ENCODE measurements at places on chromosomes 11 and 22.

DNA sequence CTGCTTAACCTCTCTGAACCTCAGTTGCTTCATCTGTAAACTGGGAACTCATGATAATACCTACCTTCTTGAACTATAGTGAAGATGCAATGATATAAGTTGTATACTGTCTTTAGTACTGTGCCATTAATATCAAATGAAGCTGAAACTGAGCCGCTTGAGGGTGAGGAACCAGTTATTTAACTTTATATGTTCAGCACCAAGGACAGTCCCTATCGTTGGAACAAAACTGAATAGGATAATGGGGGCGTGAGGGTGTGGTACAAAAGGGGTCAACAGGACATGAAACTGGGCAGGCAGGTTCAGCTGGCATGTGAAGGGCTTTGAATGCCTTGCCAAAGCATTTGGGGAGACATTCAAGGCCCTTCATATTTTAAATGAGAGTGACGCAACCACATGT, 112.6 kb downstream of the C11orf91 start:
- no peak for DNase-seq

GRCh38 chr11:134453441-134453840, 41.4 kb upstream of the B3GAT1 start:
- DNase-seq, result no peak

DNA sequence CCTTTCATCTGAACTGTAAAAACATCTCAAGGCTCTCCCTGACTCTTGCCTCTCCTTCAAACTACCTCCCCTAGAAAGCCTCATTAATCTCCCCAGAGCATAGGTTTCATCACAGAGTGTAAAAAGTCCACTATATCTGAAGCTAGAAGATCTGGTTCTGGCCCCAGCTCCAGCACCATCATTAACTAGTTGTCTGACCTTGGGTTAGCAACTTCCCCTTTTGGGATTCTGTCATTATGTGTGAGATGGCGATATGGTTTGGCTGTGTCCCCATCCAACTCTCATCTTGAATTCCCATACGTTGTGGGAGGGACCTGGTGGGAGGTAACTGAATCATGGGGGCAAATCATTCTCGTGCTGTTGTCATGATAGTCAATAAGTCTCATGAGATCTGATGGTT, 97.3 kb downstream of the KCNC1 start:
- no peak for DNase-seq

DNA sequence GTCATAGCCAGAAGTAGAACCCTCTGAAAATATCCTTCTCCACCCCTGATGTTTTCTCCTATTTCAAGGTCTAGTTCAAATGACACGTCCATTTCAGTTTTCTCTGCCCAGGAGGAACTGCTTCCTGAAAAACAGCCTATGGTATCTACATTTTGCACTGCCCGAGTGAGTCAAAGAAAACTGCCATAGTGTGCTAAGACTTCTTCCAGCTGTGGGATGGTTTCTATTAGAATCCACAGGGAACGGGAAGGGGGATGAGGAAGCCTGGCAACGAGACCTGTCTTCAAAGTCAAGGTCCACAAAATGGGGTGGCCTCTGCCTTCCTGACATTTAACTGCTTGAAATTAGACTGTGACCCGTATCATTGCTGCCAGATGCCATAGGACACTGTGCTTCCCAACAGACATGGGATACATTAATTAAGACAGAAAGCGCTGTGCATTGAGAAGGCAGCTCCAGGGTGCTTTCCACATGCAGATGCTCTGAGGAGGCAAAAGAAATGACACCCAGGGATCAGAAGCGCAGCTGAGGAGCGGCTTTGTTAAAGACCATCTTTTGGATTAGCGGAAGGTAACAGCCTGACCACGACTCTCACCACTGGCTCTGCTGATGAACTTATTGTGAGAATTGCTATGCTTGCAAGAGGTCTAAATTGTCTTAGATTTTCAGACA, 39.4 kb upstream of the NUP50 start:
- DNase-seq, result no peak

DNA sequence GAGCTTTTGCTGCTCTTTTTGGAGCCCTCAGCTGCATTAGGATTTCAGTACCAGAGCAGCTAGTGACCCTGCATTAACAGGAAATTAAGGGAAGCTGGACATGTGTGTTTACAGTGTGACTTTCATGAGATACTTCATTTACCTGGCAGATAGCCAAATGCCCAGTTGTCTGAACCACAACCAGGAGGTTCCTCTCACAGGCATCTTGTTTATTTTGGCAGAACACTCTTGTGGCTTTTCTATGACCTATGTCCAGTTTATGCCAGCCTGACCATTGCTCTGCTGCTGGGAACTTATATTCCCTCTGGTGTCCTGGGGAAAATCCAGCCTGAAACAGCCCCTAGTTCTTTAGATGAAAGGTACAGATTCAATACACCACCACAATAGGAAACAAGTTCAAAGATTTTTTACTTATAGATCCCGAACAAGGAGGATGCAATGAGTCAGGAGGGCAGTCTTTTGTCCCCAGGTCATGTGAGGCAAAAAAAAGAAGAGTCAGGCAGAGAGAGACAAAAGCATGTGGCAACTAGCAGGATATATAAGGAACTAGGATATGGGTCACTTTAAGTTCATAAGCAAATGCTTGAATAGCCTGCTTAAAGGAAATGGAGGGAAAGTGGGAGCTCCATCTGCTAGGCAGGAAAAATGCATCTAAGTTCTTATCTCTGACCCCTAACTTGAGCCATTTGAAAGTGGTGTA, 379.3 kb downstream of the INSC start:
- DNase-seq, result no peak

DNA sequence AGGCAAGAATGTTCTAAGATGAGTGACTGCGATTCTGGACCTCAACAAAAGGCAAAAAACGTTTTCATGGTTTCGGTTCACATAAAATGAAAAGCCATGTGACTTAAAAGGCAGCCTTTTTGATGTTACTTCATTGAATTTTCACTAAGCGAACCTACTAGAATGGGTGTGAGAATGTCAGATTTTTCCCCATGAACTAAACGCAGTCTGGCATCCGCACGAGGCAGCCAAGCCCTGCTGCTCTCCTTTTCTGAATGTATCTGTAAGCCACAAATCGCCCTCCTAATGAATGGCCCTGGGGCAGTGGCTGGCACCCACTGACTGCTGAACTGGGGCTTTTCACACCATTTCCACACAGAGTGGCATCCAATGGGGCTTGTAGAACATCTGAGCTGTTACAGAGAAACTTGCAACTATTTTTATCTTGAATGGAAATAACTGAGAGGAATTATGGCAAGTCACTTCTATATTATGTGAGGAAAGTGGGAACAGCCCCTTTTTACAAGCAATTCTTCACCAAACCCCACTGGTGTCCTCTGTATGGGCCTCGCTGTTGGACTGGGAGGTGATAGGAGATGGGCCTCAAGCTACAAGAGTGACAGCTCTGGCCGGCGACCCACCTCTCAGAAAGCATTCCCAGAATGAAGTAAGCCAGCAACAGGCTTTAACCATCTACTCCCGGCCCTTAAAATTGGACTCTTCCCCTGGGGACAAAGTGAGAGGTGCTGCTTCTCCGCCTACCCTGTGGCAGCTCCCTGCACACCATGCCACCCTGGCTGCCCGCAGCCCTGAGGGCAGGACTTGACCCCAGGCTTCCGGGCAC, 29.4 kb downstream of the PPP2R1B start:
- DNase-seq, result no peak

- DNase-seq, result no peak
Measured at GRCh38 chr11:30786256-30787110, 200.3 kb upstream of the MPPED2 start.

GRCh38 chr22:44074337-44074984, 50.4 kb downstream of the PARVB start:
- no peak for DNase-seq
